ENCODE measurements at places on chromosomes 12 and 14.

DNA sequence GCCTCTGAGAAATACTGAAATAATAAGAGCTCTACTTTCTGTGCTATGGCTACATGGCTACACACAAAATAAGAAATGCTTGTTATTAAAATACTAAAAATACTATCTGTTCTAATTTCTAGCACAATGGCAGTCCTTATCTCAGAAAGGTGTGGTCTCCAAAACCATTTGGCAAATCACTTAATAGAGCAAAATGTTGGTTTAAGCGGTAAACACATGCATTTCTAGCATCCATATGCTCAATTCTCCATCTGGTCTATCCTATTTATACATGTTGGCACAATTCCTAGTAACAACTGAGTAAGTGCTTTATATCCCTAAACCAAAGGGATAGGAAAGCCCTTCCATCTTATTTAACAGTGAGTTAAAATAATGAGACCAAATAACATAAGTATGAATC, 107.0 kb downstream of the PAPLN start:
- no peak for DNase-seq

DNA sequence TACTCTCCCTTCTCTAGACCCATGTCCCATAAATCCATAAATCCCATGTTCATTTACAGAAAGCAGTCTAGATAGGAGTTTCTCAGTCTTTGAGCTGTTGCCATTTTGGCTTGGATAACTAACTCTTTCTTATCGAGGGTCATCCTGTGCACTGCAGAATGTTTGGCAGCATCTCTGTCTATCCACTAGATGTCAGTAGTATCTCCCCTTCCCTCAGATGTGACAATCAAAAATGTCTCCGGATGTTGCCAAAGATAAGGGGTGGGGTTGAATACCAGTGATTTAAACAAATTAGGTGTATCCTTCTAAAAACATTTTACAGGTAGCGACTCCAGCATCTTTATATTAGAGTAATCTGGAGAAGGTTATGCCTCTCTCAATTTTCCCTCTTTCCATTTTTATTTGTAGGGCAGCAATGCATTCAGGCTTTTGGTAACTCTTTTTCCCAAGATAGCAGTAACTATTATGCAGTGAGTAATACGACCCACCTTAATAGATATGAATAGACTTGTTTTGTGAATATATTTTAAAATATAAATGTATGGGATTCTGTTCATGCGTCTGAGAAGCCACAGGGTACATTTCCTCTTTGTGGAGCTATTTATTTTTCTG, 100.7 kb downstream of the LRRK2 start:
- DNase-seq = peak; percentile 61

DNA sequence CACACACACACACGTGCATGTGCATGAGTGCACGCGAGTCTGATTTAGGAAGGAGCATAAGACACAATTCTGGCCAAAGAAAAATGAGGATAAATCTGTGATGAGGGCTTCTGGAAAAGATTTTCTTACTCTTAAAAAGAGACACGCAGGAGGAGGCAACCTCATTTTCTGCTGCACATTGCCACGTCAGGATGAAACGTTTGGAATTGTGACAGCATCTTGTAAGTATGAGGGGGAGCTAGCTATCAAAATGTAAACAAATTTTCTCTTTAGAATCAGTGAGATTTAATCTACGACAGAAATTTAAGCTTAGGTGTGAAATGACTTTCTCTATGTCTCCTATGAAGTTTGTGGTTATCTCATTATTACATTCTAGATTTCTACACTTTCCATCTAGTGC, 31.1 kb upstream of the NUBPL start:
- no peak for DNase-seq

GRCh38 chr12:102917026-102917787, at the start of gene PAH:
TSS of gene PAH (minus strand) at chr12:102917244. CDS start at chr12:102917130, 114 bp downstream.
- DNase-seq = no peak

DNA sequence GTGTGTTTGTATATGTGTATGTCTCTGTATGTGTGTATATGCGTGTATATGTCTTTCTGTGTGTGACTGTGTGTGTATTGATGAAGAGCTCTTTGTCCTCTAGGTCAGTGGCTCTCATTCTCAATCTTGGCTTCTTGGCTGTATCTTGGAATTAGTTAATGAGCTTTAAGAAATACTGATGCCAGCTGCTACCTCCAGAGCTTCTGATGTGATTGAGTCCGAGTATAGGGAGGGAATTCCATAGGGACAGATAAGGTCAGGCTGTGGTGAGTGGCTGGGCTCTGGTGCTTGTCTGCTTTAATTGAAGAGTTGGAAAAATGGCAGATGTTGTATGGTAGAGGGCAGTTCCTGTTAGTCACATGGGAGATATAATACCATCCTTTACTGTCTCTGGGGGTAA, 140.1 kb downstream of the C12orf75 start:
- DNase-seq = no peak

- peak; percentile 30 for DNase-seq
Measured at GRCh38 chr12:29147731-29148595, 1.1 kb upstream of the FAR2 start.

DNA sequence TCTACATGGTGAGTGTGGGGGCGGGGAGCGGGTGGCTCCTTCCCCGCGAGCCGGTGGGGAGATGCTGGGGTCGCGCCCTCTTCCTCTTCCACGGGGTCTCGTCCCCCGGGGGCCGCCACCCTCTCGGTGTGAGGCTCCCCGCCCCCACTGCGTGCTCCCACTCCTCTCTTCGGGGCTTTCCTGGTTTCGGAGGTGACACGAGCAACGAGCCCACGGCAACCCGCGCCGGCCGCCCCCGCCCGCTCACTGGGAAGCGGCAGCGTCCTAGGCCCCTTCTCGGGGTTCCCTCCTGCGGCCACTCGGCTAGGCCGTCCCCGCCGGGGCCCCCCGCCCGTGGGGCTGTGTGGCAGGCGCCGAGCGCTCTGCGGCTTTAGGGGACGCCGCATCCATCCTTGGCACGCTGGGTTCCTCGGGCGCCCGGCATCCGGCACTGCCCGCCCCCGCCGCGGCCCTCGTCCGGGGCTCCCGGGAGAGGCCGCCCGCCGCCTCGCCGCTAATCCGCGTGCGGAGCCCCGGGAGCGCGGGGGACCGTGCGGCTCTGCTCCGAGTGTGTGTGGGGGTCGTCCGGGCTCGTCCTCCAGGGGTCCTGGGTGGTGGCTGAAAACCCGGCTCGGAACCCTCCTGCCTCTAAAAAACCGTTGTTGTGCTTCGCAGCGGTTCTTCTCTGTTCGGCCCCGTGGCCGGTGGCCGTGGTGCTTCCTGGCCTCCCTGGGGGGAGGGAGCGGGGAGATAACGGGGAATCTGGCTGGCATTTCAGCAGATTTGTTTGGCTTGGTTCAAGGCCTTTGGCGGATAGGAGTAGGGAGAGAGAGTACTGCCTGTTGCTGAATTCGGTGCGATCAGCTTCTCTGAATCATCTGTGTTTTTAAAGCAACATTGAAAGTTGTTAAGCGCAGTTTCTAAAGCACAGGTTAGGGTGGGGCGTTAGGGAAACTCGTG, 1.0 kb downstream of the PCNX1 start:
- DNase-seq = peak; percentile 16

DNA sequence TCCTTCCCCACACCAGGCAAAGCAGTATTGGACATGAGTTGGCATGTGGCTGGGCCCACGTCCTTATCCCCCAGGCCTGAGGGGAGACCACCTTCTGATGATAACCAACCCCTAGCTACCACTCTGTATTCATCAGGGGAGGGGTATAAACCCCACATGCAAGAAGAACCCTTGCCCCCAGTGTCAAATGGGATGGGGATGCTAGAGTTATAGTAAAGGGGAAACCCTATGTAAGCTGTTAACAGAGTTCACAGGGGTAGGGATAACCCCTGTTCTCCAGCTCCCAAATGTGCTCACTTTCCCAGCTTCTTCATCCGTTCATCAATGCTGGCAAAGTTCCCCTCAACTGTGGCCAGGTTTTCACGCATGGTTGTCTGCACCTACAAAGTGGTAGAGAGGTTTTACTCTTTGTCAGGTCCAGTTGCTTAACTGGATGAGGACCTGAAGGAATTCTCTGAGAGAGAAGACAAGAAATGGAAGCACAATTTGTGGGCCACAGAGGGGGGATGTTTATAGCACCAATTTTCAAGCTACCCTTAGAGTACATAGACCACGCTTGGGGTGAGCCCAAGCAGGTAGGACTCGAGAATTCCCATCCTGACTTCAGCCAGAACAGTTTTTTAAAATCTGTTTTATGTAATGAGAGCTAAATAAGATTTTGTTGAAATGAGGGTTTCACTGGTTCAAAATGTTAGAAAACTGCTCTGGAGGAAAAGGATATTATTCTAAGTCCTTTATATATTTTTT, 7.9 kb downstream of the MBD6 start:
- DNase-seq = no peak

DNA sequence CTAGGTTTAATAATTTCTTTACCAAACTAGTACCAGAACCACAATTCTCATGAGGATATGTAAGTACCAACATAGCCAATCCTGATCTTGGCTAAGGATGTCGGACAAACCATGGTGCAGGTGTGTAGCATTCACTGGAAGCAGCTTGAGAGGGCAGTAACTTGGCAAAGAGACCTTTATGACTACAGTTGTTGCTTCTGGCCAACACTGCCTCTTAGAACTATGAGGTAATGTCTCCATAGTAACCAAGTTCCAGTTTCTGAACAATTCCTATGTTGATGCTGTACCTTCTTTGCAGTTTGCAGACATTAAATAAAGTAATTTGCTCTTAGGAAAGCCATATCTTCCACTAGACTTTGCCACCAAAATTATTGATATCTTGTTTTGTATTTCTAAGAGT, at the start of gene LMNTD1:
TSS of gene LMNTD1 (minus strand) at position 186 of the 400 bp plus-strand sequence. CDS start 324 bp downstream, outside the sequence.
- DNase-seq = no peak

- no peak for DNase-seq
Measured at GRCh38 chr12:3389986-3390385, 101.0 kb upstream of the PRMT8 start.

- DNase-seq = no peak
Measured at GRCh38 chr12:31736472-31736871, 7.7 kb upstream of the AMN1 start.

- DNase-seq = no peak
Measured at GRCh38 chr12:88924162-88924561, 343.9 kb upstream of the KITLG start.

- no peak for DNase-seq
Measured at GRCh38 chr12:52713960-52714886, 10.9 kb upstream of the KRT77 start.

DNA sequence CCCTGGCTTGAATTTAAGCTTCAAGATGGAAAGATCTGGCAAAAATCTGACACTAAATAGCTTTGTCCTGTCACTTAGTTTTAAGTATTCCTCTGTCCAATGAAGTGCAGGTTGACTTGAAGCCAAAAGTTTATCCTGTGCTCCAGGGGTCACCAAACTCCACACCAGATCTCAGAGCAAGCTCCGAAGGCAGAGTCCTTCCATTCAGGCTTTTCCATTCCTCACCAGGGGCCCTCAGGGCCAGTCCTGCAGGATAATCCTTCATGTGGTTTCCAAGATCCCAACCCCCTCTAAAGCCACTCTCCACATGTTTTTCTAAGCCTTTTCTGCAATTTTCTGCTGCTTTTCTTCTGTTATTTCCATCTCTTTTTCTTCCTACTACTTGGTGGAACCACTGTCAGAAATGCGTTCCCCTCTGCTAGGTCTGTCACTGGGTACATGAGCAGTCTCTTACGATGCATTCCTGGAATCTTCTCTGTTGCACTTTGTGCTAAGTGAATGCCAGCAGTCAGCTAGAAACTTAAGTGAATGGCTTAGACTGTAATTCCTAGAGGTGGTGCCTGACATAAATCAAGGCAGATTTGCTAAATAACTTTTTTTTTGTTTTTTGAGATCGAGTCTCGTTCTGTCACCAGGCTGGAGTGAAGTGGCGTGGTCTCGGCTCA, 251.4 kb downstream of the MSRB3 start:
- no peak for DNase-seq

- no peak for DNase-seq
Measured at GRCh38 chr12:67052981-67053380, 216.2 kb upstream of the CAND1 start.

DNA sequence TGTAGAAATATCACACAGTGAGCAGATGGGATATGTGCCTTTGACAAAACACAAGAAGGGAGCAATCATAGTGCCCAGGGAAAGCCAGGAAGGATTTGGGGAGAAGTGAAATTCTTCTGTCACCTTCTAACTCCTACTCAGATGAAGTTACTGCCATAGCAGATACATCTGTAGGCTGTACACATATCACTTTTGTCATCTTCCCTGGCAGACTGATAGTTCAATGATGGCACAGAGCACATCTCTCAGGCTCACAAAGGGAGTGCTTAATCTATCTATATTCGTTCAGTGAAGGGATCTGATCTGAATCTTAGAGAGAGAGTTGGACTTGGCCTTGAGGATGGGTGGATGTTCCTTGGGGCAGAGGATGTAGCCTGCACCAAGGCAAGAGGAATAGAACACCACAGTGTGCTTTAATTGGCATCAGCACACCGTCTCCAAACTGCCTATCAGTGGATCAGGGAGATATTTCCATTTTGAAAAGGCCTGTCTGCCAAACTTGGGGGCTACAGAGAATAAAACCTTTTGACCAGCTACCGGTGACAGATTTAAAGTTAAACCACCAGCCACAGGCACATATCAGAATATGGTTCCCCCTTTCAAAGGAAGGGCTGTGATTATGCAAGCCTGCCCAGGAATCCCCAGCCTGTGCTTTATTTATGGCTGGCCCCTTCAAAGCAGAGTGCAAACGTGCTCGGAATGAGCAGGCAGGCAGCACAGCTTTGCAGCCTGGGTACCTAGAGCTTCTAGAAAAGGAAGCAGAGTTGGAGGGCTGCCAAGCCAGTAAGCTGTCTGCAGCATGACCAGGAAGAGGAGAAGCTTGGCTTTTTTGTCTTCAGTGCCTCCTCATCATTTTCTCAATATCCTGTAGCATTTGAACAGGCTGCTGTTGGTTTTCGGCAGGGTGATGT, 165.5 kb upstream of the DYRK2 start:
- no peak for DNase-seq

GRCh38 chr12:3247629-3248161, 170.5 kb downstream of the TSPAN9 start:
- no peak for DNase-seq
